ENCODE measurements at places on chromosomes 5 and 9.

- DNase-seq, result no peak
Measured at GRCh38 chr9:93268551-93269314, 84.8 kb downstream of the WNK2 start.

GRCh38 chr9:135224286-135224877, 136.9 kb downstream of the OLFM1 start:
- no peak for DNase-seq

DNA sequence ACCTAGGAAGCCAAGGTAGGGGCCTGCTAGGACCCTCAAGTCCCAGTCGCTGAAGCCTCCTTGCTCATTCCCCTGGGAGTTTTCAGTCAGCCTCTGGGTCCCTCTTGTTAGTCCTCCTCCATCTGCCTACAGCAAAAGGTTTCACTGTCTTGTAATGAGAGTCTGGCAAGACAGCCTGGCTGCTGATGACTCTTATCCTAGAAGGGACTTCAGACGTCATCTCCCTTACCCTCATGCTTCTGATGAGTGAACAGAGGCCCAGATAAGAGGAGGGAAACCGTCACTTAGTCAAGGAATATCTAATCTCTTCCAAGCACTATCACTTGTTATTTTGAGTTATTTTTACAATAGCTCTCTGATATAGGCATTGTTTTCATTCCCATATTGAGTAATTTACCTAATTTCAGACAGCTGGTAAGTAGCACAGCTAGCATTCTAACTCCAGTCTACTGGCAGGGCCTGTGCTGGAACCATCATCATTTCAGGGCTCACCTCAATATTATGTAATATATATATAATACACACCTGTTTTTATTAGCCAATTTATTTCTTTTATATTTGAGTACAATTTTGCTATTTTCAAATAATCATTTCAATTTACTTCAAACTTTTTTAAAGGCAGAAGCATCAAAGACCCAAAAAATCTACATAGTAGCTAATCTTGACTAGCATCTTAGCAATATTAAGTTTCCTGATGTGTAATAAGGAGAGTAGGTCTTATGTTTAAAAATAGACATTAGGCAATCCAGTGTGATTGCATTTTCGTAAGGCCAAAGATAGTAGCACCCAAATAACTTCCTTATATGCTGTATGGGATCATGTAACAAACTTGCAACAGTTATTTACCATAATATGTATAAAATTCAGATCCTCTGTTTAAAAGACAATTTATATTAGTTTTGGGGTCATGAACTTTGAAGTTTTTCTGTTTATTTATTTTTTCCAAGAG, 7.9 kb downstream of the CMYA5 start:
- no peak for DNase-seq

- no peak for DNase-seq
Measured at GRCh38 chr5:58800356-58800755, 217.5 kb downstream of the RAB3C start.

GRCh38 chr9:91577633-91578061, 154.0 kb upstream of the NFIL3 start:
- DNase-seq, result no peak

GRCh38 chr5:112142769-112143270, 276.3 kb downstream of the EPB41L4A start:
- DNase-seq, result no peak

DNA sequence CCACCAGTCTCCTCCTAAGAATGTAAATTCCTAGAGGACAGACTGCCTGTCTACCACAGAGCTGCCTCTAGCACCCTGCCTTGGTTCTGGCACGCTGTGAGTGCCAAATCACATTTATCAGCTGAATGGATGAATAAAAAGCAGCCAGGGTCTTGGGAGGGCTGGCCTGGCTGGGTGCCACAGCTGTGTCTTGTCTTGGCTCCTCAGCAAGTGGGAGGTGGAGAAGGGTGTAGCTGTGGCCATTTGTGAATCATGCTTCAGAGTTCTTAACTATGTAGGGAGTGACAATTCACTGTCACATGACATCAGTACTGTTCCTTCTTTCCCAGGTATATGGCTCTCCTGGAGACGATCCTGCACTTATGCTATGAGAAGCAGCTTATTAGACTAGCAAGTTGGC, 70.6 kb downstream of the DCP2 start:
- DNase-seq, result no peak

DNA sequence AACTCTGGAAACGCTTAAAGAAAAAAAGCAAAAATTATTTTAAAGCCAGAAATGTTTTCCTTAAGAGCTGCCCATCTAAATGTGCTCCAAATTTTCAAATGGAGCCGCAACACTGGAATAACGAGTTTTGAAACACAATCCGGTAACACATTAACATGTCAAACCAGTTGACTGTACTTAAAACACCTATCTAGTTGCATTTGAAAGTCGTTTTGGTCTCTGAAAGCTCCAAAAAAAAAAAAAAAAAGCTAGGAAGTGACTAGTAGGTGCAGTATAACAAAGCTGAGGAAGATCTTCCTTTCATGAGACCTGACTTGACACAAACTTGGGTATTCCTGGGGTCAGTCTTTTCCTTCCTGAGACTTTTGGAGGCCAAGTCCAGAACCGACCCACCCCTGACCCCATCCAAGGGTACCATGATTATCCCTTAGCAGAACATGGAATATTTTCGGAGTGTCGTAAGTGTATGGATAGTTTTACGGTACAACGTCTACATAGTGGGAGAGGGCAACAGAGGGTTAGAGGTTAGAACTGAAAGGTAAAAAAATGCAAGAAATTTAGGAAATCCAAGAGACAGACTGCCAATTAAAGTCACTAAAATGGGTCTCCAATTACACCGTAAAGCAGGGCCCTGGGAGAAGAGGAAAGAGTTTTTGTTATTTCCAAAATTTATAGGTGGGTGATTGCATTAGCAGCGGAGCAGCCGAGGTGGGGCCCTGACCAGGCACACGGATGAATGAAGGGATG, 812 bp downstream of the CETN3 start:
- no peak for DNase-seq

- DNase-seq, result no peak
Measured at GRCh38 chr5:66779528-66779927, 183.3 kb downstream of the MAST4 start.

DNA sequence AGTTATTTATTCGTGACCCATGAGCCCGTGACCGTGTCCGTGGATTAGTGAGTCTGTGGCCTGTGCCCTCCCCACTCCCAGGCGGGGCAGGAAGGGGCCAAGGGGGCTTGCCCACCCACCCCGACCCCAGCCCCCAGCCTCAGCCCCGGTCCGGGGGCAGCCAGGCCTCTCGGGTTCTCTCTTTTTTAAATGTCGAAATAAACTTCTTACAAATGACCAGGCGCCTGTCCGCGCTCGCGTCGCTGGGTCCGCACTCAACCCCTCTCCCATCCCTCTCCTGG, 7.6 kb downstream of the BARHL1 start:
- DNase-seq, result no peak

DNA sequence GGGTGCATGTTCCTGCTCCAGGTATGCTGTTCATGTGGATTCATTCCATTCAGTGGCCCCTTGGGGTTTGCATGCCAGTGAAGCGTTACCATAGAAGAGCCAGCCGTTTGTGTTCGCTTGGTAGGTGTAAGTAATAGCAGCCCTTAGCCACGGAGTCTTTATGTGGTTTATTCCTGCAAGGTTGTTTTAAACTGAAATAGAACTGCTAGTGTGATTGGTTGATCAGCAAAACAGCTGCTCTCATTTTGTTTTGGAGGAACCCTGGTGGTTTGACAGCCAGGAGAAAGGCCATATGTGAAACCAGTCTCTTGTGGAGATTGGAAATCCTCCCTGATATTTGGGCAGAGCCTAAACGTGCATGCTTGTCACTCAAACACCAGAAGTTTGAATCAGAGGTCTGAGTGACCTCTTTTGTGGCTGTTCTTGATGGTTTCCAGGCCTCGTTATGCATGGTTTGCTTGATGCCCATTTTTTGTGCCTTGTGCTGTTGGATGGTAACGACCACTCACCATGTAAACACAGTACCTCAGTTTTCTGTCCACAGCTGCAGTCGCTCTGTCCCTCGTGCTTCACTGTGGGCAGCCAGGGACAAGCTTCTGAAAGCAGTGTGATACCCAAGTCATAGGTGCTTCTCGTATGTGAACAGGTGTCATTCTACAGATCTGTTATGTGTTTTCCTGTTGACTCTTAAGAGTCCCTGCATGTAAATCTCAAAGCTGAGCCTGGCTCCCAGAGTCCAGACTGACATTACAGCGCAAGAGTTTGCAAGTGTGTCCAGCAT, 58.3 kb upstream of the NXNL2 start:
- no peak for DNase-seq

- no peak for DNase-seq
Measured at GRCh38 chr5:80987078-80987766, 27.1 kb downstream of the RASGRF2 start.

GRCh38 chr5:52895572-52896413, 93.4 kb upstream of the ITGA2 start:
- no peak for DNase-seq

GRCh38 chr5:89337-90286, 2.4 kb upstream of the PLEKHG4B start:
- no peak for DNase-seq

GRCh38 chr9:124541824-124542223, 34.6 kb upstream of the NR5A1 start:
- no peak for DNase-seq

DNA sequence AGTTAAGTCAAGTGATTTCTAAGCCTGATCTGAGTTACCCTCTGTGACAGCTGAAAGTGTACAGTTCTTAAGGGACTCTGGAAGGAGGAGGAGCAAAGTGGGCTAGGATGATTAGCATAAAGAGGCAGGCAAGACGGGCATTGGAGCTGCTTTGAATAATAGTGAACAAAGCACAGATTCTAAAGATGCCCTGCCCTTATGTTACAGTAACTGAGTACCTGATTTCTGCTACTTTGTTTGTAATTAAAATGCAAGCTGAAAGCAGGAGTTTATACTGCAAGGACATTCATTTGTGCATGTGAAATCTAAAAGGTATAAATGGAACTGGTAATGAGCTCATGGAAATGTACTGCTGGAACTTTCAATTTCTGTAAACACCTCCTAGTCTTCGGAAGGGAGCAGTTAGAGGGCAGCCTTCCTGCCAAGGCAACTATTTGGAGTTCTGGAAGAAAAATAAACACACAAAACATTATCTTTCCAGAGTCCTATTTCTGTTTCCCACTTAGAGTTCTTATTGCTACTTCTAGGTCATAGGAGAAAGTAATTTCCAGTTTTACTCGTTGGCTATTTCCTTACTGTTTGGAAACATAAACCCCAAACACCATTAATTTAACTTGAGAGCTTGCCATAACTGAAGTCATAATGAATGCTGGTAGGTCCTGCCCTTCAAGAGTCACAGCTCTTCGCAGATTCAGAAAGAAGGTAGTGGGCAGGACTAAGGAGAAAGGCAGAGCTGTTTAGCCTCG, at the start of gene RANBP3L:
TSS of gene RANBP3L (minus strand) at position 45 of the 746 bp plus-strand sequence. CDS start 486 bp downstream, outside the sequence.
- DNase-seq, result no peak

GRCh38 chr5:96730586-96730985, 68.4 kb downstream of the CAST start:
- no peak for DNase-seq

GRCh38 chr9:15469406-15469805, 41.4 kb downstream of the PSIP1 start:
- no peak for DNase-seq

GRCh38 chr5:75847561-75848021, 130.4 kb upstream of the POC5 start:
- DNase-seq, result no peak

DNA sequence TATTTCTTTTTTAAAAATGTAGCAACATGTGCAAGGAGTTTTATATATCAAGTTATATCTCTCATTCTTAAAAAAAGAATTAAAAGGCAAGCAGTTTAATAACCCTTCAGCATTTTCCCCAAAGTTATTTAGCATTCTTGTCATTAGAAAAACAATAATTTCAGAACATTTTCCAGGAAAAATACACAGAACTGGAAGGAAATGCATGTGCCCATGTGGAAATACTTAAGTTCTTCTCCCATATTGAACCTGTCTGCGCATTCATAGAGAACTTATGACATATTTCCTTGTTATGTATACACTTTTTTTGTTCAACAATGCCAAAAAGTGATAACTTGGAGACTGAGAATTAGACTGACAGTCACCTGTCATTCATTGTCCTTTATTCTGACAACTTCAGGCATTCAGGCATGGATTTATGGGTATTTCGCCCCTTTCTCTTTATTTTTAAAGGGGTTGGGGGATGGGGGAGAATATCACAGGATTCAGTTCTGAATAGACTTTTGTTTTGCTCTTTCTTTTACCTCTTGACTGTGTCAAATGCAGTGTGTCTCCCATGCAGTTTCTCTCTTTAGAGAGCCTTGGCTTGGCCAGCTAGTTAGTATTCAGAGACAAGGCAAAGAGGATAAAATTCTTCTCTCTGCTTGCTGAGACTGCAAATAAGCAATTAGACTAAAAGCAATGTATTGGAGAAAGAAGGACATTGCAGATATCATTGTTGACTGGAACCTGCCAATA, 701.0 kb downstream of the NR2F1-AS1 start:
- DNase-seq, result no peak

GRCh38 chr9:84993105-84993504, 323.6 kb downstream of the NTRK2 start:
- no peak for DNase-seq

- DNase-seq, result no peak
Measured at GRCh38 chr9:135463140-135463539, 16.4 kb upstream of the PPP1R26 start.

- no peak for DNase-seq
Measured at GRCh38 chr5:126462239-126463014, 39.2 kb downstream of the GRAMD2B start.

GRCh38 chr5:31084871-31085270, 108.6 kb upstream of the CDH6 start:
- DNase-seq, result no peak

- DNase-seq, result no peak
Measured at GRCh38 chr5:150111122-150111521, 24.8 kb upstream of the CSF1R start.

GRCh38 chr5:127849408-127849807, 146.2 kb downstream of the CCDC192 start:
- no peak for DNase-seq

DNA sequence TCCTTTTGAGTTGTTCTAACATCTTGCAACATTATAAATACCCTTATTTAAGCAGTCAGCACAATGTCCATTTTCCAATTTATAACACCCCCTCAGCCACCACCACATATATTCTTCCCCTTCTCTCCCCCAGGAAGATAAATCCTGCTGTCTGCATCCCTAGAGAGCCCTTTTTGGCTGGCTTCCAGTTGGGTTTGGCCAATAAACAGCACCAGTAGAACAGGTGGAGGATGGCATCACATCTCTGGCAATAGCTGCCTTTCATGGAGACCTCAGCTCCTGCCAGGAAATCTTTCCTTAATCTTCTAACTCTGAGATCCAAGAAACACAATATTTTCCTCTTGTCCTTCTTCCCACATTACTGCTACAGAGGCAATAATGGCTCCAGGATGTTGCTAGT, 53.7 kb downstream of the TRIM36 start:
- no peak for DNase-seq

DNA sequence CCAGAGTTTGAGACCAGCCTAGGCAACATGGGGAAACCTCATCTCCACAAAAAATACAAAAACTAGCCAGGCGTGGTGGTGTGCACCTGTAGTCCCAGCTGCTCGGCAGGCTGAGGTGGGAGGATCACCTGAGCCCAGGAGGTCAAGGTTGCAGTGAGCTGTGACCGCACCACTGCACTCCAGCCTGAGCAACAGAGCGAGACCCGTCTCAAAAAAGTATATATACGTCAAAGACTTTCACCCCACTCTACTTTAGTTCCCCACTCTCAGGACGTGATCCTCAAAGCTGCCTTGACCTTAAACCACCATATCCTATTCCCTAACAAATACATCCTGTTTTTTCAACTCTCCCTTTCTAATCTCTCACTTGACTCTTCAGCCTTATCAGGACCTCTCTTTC, 41.0 kb downstream of the PCDHGC5 start:
- DNase-seq, result no peak
